T-cell (primary cell): ENCODE measurements at places on chromosomes 2 and 18.
A peak's percentile ranks its signal among the peaks of the same experiment; 100 is the strongest.

- no peak for DNase-seq
- no peak overlapping the region for H3K4me3 ChIP-seq
- no peaks in the 10 kb centered on the region for H3K27me3 ChIP-seq
- no peaks in the 10 kb centered on the region for H3K36me3 ChIP-seq
These were observed 190.8 kb upstream of the NDUFV2 start for GRCh38 chr18:8911408-8912340.

DNA sequence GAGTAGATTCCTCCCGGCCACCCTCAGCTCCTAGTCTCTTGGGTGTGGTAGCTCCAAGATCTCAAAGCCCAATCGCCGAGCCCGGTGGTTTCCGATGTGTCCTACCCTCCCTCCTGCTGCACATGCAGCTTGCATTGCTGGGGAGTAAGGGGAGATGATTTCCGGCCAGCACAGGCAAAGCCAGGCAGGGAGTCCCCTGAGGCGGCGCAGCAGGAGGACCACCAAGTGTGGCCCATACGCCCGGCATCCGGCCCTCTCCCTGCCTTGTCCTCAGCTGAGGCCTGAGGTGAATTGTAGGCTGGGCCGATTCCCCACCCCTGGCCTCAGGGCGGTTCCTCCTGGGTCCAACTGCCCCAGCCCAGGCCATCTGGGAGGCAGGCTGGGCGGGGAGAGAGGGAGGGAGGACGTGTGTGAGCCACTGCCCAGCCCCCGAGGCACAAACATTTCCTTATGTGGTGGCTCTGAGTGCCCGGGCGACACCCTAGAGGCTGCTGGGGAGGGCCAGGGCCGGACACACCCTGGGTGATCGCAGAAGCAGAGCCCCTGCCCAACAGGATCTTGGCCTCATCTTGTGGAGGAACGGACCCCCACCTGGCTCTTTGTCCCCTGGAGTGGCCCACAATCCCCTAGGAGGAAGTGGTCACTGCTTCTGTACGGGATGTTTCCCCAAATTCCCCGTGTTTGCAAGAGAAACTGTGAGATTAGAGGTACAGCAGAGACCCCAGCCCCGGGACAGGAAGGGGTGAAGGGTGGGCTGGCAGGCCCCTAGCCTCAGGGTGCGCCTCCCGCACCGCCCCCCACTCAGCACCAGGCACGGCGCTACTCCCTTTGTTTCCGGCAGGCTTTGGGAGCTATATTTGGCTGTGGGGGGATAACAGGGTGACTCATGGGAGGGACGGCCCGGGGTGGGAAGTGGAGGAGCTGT is 41.9 kb upstream of the PTMA start:
- H3K27me3 ChIP-seq: peaks cover 15% of the 10 kb centered on the region
- no peak for DNase-seq

GRCh38 chr2:70898363-70899240 is 37.1 kb upstream of the ATP6V1B1 start:
- H3K27ac ChIP-seq: no peak overlapping the region
- no peak for DNase-seq
- no peak overlapping the region for H3K4me3 ChIP-seq
- peaks cover 95% of the 10 kb centered on the region for H3K27me3 ChIP-seq
- H3K36me3 ChIP-seq: no peaks in the 10 kb centered on the region

GRCh38 chr18:6976935-6977334 is 140.7 kb downstream of the LAMA1 start:
- no peak overlapping the region for H3K4me3 ChIP-seq
- DNase-seq: no peak
- H3K27ac ChIP-seq: no peak overlapping the region
- no peaks in the 10 kb centered on the region for H3K4me1 ChIP-seq

- H3K36me3 ChIP-seq: no peaks in the 10 kb centered on the region
- H3K27ac ChIP-seq: no peak overlapping the region
- no peak overlapping the region for H3K4me3 ChIP-seq
- DNase-seq: no peak
- peaks cover 3% of the 10 kb centered on the region for H3K27me3 ChIP-seq
These were observed 211.5 kb downstream of the GALR1 start for GRCh38 chr18:77461062-77461688.

- no peak overlapping the region for H3K4me3 ChIP-seq
- DNase-seq: no peak
- no peak overlapping the region for H3K27ac ChIP-seq
- peaks cover 14% of the 10 kb centered on the region for H3K36me3 ChIP-seq
- no peaks in the 10 kb centered on the region for H3K4me1 ChIP-seq
These were observed 37.5 kb downstream of the SLC39A10 start for GRCh38 chr2:195694553-195694952.

DNA sequence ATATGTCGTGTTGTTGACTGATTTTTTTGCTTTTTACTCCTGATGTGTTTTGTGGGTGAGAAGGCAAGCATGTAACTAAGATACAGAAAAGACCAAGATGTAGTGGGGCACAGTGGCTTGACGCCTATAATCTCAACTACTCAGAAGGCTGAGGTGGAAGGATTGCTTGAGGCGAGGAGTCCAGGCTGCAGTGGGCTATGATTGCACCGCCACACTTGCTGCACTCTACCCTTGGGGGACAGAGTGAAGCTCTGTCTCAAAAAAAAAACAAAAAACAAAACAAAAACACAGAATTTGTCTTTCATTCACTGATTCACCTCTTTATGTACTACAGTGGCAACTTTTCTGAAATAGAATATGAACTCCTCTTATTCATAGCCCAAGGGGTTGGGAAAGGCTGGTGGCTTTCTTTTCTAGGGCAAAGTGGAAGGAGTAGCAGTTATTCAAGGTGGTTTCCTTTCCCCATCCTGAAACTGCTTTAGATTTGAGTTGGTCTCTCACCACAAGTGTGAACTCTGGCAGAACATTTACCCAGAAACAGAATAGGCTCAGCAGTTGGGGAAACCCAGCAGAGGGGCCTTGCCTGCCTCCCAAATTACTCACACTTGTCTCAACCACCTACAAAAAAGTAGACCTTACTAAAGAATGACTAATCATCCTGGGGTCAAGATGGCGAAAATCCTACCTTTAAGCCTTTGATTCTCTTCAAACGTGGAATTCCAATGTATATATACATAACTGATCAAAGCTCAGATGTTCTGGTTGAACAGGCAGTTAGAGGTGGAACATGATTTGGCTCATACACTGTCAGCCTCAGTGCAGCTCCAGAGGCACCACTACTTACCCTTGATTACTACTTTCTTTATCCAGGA is 6.5 kb downstream of the TANK start:
- DNase-seq: peak; percentile 17
- no peaks in the 10 kb centered on the region for H3K36me3 ChIP-seq
- H3K27me3 ChIP-seq: no peaks in the 10 kb centered on the region
- H3K4me3 ChIP-seq: no peak overlapping the region

- H3K27ac ChIP-seq: no peak overlapping the region
- no peaks in the 10 kb centered on the region for H3K4me1 ChIP-seq
- no peaks in the 10 kb centered on the region for H3K27me3 ChIP-seq
- H3K4me3 ChIP-seq: no peak overlapping the region
- DNase-seq: no peak
These were observed 302.5 kb downstream of the PIEZO2 start for GRCh38 chr18:10846657-10847407.

DNA sequence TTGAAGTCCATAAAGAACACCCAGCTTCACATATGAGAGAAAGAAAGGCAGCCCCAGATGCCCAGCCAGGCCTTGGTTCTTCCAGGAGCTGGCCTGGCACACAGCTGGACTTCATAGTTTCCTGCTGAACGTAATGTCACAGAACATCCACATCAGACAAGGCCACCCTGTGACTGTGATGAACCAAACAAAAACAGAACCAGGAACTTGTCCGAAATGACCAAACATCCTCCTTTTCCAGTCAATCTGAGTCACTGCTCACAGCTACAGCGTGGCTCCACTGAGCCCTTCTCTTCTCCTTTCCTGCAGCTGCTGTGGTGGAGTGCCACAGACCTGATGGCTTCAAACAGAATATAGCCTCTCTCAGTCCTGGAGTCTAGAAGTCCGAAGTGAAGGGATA is 45.4 kb upstream of the PAPOLG start:
- no peak overlapping the region for H3K27ac ChIP-seq
- H3K36me3 ChIP-seq: no peaks in the 10 kb centered on the region
- DNase-seq: no peak
- H3K27me3 ChIP-seq: no peaks in the 10 kb centered on the region
- H3K4me1 ChIP-seq: no peaks in the 10 kb centered on the region
- H3K4me3 ChIP-seq: no peak overlapping the region

DNA sequence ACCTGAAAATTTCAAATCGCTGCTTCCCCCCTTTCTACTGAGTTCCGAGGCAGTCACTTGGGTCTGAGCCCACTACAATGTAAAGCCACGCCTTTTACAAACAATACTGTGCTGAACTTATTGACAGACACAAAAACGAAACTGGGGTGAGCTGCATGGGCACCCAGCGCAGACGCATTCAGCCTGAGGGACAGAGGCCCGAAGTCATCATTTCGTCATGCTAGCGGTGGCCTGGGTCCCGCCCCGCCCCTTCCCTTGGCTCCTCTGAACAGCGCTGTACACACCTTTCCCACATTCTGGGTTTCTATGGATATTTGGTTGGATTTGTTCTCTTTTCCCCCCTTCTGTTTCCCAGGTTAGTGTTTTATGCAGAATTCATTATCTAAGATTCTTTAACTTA is 71.7 kb downstream of the EIPR1 start:
- H3K4me3 ChIP-seq: no peak overlapping the region
- H3K27ac ChIP-seq: no peak overlapping the region
- DNase-seq: no peak
- H3K4me1 ChIP-seq: peaks cover 12% of the 10 kb centered on the region
- H3K27me3 ChIP-seq: no peaks in the 10 kb centered on the region

- no peaks in the 10 kb centered on the region for H3K36me3 ChIP-seq
- no peak overlapping the region for H3K27ac ChIP-seq
- DNase-seq: no peak
These were observed 149.7 kb downstream of the MREG start for GRCh38 chr2:215863687-215864086.

- no peak overlapping the region for H3K4me3 ChIP-seq
- no peaks in the 10 kb centered on the region for H3K27me3 ChIP-seq
- no peaks in the 10 kb centered on the region for H3K36me3 ChIP-seq
- H3K4me1 ChIP-seq: no peaks in the 10 kb centered on the region
These were observed 274.9 kb upstream of the FANCL start for GRCh38 chr2:58515827-58516573.

GRCh38 chr2:130231656-130232055 is 33.4 kb upstream of the TUBA3E start:
- no peak overlapping the region for H3K27ac ChIP-seq
- DNase-seq: no peak
- H3K4me1 ChIP-seq: no peaks in the 10 kb centered on the region
- no peak overlapping the region for H3K4me3 ChIP-seq
- no peaks in the 10 kb centered on the region for H3K36me3 ChIP-seq
- peaks cover 6% of the 10 kb centered on the region for H3K27me3 ChIP-seq
